Suppressor macrophage treated with lipopolysaccharide for 1 hour (primary cell): ENCODE measurements at places on chromosomes 7 and 10.

DNA sequence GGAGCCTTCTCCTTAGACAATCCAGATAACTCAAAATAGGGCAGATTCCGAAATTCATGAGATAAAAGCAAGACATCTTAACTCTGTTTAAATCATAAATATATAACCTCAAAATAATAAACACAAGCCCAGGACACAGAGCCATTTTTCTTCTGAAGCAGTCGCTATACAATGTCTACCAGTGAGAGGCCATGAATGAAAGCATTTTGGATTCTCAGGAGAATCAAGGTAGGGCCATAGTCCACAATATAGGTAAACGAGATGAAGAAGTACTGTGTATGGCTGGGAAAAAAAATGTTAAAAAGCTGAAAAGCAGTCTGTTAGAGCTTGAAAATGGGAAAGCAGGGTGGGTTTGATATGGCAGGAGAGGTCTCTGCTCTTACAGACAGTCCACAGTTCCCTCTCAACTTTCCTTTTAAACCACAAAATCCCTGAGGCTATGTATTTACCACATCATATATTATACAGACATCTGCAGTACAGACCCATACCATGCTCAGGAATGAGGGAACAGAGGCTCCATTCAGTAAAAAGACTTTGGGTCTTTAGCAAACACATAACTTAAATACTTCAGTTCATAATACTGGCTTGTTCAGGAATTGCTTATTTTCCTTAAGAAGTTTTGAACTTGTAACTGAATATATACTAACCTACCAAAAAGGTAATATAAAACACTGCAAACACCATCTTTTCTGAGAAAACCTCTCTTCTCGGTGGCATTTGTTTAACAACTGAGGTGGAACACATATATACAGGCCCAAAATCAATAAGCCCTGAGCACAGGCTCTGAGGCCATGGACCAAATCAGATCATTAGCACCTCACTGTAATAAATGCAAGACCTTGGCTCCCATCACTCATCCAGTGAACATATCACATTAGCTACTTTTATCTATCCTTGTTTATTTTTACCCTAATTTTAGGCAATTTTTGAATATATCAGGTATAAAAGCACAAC is 109.3 kb downstream of the SORBS1 start:
- no peak for DNase-seq

GRCh38 chr10:122379537-122379936 is 5.0 kb downstream of the PLEKHA1 start:
- no peak for DNase-seq

- peak; percentile 97 for DNase-seq
These were observed at the start of gene MTERF1 for GRCh38 chr7:91880413-91881241. TSS of gene MTERF1 (minus strand) at chr7:91880702. CDS start at chr7:91880083, 619 bp downstream.

DNA sequence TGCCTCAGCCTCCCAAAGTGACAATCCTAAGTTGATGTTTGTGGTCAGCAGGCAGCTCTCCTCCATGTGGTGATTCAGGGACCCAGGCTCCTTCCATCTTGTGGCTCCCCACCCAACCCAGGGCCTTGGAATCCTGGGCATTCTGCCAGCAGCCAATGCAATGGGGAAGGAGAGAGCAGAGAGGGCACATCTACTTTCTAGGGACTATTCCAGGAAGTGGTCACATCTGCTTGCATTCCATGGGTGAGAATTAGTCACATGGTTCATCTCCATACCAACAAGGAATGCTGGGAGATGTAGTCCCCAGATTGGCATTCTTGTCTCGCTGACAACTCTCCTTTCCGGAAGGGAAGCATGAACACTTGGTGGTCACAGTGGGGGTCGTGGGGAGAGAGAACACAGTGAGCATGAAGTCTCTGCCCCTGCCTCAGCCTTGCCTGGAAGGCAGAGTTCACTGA is 9.9 kb upstream of the SRRM3 start:
- peak; percentile 16 for DNase-seq

GRCh38 chr10:97407211-97407951 is 6.2 kb upstream of the RRP12 start:
- DNase-seq, result peak; percentile 90

- DNase-seq, result no peak
These were observed 96.9 kb downstream of the KIAA1217 start for GRCh38 chr10:24305551-24306506.

- DNase-seq, result no peak
These were observed 25.2 kb upstream of the GNAT3 start for GRCh38 chr7:80537091-80537490.

GRCh38 chr10:47330366-47330765 is 8.1 kb downstream of the GDF2 start:
- no peak for DNase-seq

DNA sequence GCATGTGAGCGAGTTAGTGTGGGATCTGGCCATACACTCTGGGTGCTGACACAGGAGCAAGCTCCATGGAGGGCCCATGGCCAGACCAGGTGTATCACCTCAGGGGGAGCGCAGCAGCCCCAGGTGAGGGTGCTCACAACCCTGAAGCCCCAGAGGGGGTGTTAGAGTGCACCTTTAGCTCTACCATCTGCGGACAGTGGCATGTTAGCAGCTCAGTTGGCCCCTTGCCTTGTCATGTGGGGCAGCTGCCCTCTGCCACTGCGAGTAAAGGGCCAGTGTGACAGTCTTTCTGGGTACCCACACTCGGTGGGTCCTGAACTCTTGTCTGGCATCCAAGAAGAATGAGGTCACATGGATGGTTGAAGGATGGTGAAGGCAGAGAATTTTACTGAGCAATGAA is 600.2 kb downstream of the SORCS3 start:
- DNase-seq, result no peak

GRCh38 chr7:28790467-28790866 is 167.7 kb downstream of the TRIL start:
- DNase-seq, result no peak

- peak; percentile 12 for DNase-seq
These were observed 6.2 kb downstream of the ATP6V0E2 start for GRCh38 chr7:149879766-149880637.

GRCh38 chr7:26777385-26777784 is 87.0 kb downstream of the SKAP2 start:
- no peak for DNase-seq

DNA sequence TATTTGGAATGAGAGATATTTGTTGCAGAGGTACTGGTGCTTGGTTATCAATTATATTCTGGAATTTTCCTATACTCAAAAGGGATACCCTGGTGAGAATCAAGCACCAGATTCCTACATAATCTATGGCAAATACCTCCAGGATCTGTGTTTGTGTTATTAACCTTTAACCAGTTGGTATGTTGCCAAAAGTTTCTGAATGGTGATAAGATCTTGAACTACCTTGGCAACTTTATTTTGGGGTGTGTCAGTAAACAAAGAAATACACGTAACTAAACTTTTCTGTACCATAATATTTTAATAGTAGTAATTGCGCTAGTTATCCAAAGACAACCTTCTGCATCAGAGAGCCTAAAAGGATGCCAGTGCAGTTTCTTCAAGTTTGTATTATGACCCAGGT is 13.4 kb downstream of the SCIN start:
- DNase-seq, result no peak

DNA sequence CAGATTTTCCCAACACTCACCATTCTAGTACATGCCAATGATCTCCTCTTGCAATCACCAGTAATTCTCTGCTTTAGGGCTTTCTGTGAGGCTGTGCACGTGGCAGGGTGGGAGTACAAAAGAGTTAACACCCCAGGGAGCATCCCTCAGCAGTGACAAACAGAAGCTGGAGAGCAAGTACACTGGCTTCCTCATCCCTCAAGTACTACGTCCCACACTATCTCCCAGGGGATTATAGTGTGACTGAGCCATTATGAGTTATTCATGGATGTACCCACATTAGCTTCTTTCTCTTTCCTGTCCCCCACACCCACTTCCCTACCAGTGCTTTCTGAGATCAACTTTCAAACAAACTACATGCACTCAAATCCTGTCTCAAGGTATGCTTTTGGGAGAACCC is 1216.5 kb upstream of the AUTS2 start:
- no peak for DNase-seq

DNA sequence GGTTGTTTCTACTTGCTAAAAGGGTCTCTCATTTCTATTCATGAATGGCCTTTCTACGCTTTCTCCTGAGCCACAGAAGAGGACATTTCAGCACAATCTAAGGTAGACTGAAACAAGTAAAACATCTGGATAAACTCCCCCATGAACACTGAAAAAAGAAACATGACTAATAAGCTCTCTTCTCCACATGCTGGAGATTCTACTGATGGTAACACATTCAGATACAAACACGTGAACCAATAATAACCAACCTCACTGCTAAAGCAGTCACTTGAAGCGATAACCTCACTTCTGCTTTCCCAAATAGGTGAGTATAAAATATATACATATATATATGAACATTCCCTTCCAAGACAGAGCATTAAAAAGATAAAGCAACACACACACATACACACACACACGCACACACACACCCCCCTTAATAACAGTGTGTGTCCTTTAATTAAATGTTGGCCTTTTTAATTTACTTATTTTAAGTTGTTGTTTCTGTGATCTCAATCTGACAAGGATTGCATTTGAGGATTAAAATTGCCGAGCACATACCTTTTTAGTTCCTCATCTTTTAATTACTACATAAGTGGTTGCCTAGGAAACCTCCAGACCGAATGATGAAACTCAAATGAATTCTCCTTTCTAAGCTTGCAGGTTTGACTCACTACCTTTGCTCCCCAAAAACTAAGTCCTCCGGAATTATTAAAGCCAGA is 292.4 kb upstream of the KLF14 start:
- peak; percentile 62 for DNase-seq

DNA sequence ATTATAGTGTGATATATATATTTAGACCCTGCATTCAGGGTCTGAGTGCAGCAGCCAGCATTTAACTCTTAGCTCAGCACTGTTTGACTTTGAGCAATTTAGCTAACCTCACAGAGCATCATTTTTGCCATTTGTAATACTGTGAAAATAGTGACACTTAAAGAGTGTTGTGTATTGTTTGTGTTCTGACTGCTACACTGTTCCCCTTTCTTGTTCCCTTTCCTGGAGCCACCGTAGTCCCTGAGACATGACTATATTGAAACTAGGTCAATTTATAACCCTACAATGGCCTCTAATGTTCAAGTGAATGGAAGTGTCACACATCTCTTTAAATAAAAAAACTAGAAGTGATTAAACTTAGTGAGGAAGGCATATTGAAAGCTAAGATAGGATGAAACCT is 20.3 kb upstream of the CD36 start:
- DNase-seq, result peak; percentile 58

GRCh38 chr7:88091988-88092675 is 127.7 kb downstream of the SRI start:
- DNase-seq, result no peak

- DNase-seq, result peak; percentile 16
These were observed 32.6 kb downstream of the DUSP5 start for GRCh38 chr10:110530131-110530831.

- DNase-seq, result no peak
These were observed 24.1 kb downstream of the MINDY4 start for GRCh38 chr7:30795161-30795948.

GRCh38 chr7:77439572-77439971 is 23.4 kb upstream of the GSAP start:
- DNase-seq, result peak; percentile 70

DNA sequence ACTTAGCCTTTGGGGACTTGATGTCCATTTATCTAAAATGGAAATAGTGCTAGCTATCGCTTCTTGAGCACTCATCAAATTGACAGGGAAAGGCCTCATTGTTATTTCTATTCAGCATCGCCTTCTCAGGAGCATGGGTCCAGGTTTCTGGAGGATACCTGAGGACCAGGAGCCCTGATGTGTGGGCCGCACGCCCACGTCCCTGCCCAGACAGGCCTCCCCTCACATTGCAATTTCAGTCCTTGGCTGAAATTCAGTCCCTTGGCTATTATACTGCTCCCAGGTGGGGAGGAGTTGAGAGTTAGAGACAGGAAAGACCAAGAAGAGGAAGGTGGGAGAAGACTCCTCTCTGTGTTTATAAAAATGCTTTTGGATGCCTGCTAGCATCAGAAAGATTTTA is 38.9 kb downstream of the GPRIN2 start:
- DNase-seq, result no peak

DNA sequence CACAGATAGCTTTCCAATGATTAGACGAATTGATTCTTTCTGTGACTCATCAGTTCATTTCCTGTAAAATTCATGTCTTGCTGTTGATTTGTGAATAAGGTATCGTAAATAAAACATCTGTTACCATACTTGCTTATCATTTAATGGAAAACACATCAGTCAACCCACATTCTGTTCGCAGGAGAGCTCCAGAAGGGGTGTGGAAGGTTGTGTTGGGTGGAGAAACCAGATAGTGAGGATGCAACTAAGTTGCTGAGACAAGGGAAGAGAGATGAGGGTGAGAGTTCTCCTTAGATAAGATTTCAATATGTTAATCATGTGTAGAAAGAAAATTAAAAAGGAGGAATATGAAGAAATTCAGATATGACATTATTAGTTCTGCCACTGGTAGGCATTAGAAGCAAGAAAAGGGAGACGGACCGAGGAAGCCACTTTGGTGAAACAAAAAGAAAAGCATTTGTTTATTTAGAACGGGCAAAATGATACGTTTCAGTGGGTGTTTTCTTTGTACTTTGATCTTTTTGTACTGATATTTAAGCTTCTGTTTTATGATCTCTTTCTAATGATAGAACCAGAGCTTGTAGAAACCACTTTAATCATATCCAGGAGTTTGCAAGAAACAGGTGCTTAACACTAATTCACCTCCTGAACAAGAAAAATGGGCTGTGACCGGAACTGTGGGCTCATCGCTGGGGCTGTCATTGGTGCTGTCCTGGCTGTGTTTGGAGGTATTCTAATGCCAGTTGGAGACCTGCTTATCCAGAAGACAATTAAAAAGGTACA is 7.8 kb downstream of the CD36 start:
- no peak for DNase-seq

DNA sequence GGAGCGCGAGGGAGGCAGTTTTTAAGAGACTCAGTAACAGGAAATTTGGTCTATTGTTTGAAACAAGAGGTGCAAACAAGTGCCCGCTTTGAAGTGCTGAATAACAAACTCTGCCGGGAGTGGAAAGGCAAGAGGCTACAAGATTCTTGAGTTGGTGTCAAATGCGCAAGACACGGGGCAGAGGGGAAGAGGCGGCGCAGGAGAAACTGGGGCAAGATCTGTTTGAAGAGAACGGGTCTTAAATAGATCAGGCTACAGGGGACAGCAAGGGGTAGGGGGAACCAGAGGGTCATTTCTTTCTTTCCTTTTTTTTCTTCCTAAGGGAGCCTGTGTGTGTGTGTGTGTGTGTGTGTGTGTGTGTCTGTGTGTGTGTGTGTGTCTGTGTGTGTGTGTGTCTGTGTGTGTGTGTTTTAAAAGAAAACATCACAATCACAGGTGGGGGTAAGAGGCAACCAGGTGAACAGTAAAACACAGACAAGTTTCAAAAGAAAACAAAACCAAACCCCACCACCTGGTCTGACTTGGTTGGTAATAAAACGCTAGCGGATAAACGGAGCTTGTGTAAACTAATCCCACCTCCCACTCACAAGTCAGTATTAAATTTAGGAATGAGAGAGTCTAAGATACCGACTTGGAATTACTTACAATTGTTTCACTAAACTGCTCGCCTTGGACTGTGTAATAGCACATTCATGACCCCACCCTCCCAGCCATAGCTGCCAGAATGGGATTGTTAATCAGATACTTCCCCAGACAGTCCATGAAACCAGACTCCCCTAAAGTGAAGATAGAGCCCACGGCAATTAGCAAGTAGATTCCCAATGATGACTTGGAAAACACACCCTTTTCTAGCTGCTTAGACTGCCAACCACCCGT is 13.1 kb upstream of the CUX1 start:
- no peak for DNase-seq

- DNase-seq, result no peak
These were observed 16.8 kb downstream of the HK1 start for GRCh38 chr10:69295027-69295636.

GRCh38 chr7:25093268-25093826 is 31.7 kb downstream of the CYCS start:
- DNase-seq, result peak; percentile 85
